Karpas-422 (cell line): ENCODE measurements at places on chromosomes 4 and X.

DNA sequence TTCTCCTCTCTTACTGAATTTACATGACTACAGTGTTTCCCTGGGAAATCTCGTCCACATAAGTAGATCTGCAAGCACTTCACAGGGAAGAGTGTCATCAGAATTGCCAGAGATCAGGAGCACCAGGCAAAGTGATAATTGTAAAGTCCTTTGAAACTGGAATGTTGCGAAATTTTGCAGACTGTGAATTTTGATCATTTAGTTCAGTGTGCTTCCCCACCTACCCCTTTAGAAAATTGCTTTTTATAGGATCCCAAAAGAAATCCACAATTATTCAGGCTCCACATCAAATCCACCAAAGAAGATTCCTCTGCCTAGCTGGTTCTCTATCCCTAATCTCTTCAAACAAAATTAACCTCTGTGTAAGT lies 10.2 kb downstream of the PTCHD1 start:
- no peak for DNase-seq

- no peak for DNase-seq
Measured at GRCh38 chr4:153245775-153246174, 41.5 kb downstream of the TRIM2 start.

DNA sequence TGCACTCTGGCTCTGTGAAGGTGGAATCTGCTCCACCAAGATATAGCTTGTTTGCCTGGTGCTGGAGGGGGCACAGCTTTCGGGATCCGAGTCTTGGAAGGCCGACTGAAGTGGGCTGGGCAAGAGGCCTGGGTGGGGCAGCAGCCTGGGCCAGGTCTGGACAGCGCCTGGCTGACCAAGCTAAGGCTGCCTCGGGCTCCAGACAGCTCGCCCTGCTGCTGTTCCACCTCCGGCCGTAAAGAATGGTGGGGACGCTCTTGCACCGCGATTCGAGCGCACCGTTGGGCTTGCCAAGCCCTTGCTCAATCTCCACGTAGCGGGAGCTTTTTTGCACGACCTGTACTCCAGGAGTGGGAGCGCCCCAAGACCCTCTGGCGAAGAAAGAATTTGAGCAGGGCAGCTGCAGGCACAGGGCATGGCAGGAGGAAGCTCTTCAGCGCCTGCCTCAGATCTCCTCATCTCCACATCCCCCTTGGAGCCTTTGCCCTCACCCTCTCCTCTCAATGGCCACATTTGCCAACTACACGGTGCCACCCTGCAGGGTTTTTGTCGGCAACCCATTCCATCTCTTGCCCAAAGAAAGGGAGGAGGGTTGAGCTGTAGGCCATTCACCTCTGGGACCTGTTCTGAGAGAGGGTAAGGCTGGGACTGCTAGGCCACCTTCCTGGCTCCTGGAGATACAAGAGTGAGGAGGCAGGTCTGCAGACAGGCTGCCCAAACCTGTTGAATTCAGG lies 18.9 kb downstream of the CNGA2 start:
- DNase-seq, result peak; percentile 75

GRCh38 chr4:168541266-168541953 lies 44.6 kb downstream of the PALLD start:
- no peak for DNase-seq

- DNase-seq, result no peak
Measured at GRCh38 chr4:186485561-186486062, 69.8 kb downstream of the MTNR1A start.

- DNase-seq, result no peak
Measured at GRCh38 chr4:150136036-150136435, 57.8 kb downstream of the DCLK2 start.

DNA sequence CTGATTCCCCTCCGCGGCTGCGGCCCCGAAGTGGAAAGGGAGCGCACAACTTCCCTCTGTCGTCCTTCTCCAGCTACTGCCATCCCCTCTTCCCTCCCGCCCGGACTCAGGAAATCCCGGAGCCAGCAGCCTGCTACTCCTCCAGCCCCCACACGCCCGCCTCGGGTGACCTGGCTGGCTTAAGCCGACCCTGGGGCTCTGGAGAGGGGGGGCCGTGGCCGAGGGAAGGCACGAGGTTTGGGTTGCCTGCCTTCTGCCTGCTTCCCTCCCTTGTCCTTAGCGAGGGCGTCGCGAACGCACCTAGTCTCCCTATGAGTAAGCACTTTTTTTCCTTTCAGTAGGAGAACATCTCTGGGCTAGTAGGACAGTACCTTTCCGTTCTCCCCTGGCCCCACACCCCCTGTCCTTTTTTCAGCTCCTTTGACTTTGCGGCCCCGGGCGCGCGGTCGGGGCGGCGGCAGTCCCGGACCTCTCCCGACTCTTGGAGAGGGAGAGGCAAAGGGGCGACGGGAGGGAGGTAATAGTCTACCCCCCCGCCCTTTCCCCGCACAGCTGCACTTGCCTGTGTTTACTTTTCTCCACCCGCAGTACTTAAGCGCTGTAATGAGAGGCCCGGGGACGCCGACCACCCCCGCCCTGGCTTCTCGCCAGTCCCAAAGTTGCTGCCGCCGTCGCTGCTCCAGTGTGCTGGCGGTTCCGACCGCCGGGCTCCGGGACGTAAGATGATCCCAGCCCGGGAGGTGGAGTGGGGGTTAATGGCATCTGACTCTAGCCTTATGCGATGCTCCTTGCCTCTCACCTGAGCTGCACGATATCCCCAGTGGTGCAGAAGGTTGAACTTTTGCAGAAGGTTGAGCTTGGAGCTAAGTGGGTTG lies 868 bp downstream of the PLS3 start:
- no peak for DNase-seq

GRCh38 chr4:154425514-154425913 lies 66.1 kb downstream of the DCHS2 start:
- no peak for DNase-seq

- peak; percentile 81 for DNase-seq
Measured at GRCh38 chrX:37926700-37927099, 79.3 kb upstream of the DYNLT3 start.

- DNase-seq, result no peak
Measured at GRCh38 chr4:176406297-176406696, 86.5 kb downstream of the SPCS3 start.

DNA sequence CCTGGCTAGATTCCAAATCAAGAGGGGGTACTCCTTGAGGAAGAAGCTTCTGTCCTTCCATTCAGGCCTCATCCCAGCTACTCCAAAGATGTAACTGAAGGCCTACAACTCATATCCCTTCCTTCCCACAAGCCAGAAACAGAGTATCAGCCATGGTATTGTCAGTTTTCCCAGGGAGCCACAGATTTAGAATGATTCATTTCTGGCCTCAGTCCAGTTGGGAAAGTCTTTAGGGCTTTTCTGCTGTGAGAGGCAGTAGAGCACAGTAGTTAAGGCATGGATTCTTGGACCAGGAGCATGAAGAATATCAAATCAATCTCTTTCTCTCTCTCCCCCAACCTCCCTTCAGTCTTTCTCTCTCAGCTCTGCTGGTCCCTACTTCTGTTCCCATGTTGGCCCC lies 505.0 kb downstream of the BCOR start:
- DNase-seq, result no peak

DNA sequence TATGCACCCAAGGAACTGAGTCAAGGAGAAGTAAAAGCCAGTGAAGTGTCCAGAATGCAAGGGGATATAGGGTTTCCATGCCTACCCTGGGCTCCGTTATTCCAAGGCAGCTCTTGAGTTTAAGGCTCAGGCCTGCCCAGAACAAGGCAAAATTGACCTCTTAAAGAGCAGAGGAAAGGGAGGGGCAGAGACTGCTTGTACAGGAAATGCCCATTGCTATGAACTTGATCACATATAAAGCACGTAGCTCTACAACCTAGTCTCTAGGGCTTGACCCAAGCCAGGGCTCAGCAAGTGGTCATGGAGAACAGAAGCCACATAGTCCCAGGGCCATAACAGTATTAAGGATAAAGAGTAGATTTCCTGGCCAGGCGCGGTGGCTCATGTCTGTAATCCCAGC lies 58.2 kb upstream of the MSN start:
- DNase-seq, result no peak

GRCh38 chr4:48796927-48797679 lies 17.0 kb upstream of the FRYL start:
- DNase-seq, result no peak

DNA sequence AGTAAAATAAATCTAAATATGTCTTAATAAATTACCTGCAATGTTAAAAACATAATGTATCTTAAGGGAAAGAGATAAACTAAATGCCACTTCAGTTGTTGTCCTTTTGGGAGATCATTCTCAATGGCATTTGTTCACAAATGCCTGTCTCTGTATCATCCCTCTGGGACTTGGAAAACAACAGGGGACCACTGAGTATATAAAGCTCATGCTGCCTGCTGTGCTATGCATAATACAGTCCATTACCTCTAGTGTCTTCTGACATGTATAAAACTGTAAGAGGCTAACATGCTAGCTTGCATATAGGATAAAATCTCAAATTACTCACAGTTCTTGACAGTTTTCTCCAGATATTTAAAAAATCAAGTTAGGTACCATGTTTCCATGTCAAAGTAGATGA lies 503.9 kb downstream of the PDHA2 start:
- DNase-seq, result no peak

GRCh38 chr4:37802068-37802666 lies 24.3 kb upstream of the PGM2 start:
- no peak for DNase-seq

- DNase-seq, result no peak
Measured at GRCh38 chr4:84336964-84337705, 162.0 kb downstream of the NKX6-1 start.

- no peak for DNase-seq
Measured at GRCh38 chrX:103441878-103442535, 65.7 kb downstream of the BEX3 start.

DNA sequence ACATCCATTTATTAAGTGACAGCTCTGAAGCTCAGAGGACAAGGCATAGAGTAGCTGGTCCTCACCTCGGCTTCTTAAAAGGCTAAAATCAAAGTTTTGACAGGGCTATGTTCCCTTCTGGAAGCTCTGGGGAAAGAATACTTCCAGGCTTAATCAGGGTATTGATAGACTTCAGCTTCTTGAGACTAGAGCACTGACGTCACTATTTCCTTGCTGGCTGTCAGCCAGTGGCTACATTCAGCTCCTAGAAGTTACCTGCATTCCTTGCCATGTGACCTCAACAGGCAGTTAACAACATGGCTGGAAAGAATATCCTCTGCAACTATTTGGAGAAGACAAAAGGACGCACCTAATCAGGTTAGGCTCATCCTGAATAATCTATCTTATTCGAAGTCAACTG lies 1144.8 kb downstream of the ADGRL3 start:
- DNase-seq, result no peak

GRCh38 chrX:17547658-17548057 lies 172.7 kb downstream of the NHS start:
- DNase-seq, result no peak

- DNase-seq, result peak; percentile 59
Measured at GRCh38 chr4:2042204-2042946, 16.8 kb upstream of the NAT8L start.

- no peak for DNase-seq
Measured at GRCh38 chr4:787561-787981, 38.4 kb downstream of the CPLX1 start.

- no peak for DNase-seq
Measured at GRCh38 chrX:352582-353314, 34.0 kb downstream of the PPP2R3B start.

DNA sequence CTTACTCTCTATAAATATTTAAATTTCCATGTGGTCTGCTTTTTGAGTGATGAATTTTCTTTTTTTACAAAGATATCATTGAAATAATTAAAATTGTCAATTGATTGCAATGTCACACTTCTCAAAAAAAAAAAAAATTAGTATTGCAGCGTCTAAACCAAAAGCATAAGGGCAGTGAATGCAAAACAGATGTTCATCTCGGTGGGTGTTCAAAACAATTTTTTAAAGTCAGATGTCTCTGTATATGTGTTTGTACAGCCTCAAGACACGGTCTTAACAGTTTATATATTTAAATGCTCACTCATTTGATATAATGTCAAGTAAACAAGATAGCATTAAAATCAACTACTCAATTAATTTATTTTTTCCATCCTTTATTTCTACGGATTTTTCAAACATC lies 52.3 kb downstream of the PALLD start:
- no peak for DNase-seq

GRCh38 chrX:47992095-47992380 lies 11.8 kb downstream of the ZNF182 start:
- DNase-seq, result no peak

DNA sequence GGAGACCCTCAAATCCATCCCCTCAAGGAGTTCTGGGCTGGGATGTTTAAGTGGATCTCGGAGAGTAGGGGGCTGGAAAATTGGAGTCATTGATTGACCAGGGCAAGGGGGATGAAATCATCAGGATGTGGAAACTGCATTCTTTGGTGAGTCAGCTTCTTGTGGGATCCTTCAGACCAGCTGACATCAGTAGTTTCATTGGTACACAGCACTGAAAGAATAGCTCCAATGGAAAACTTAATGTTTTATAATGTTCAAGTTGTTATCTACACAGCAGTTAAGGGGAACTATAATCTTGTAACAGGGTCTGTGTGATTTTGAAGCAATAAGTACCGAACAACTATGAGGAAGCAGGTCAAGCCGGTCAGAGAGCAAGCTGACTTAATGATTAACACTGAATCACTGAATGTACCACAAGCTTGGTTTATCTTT lies 506.1 kb downstream of the RPA4 start:
- DNase-seq, result no peak

- DNase-seq, result no peak
Measured at GRCh38 chr4:14379183-14379582, 623.1 kb upstream of the CPEB2 start.

- DNase-seq, result no peak
Measured at GRCh38 chr4:93578942-93579341, 249.6 kb upstream of the ATOH1 start.

GRCh38 chr4:41281038-41281634 lies 24.4 kb downstream of the UCHL1 start:
- DNase-seq, result peak; percentile 87

GRCh38 chr4:67871867-67872266 lies 11.9 kb downstream of the TMPRSS11D start:
- peak; percentile 67 for DNase-seq
